PC-3 (cell line): ENCODE measurements at places on chromosomes 7 and 10. TPM values are rescaled to one million over a fixed set of nuclear protein-coding genes. Genes with fewer than 3 reads are reported as not detected.

ADCY1 gene
- 3.1 and 3.4 TPM in 2 replicates for total RNA-seq

NRAP gene
- not detected in 2 replicates for total RNA-seq

TMEM176B gene
- not detected in 2 replicates for total RNA-seq

FBXL13 gene
- 1.1 TPM in 1 of 2 replicates, not detected in the other for total RNA-seq

IPMK gene
- total RNA-seq = 7.1 and 8.4 TPM in 2 replicates

BTRC gene
- total RNA-seq = 4.4 and 5.7 TPM in 2 replicates

CHN2 gene
- 3.1 and 7.7 TPM in 2 replicates for total RNA-seq

SCIN gene
- total RNA-seq = 0.91 and 1.6 TPM in 2 replicates

GPR15LG gene
- total RNA-seq = not detected in 2 replicates

GPER1 gene
- total RNA-seq = 4.9 and 8.0 TPM in 2 replicates

CRPPA gene
- total RNA-seq = 0.75 and 1.2 TPM in 2 replicates

SPDYE8 gene
- total RNA-seq = not detected in 2 replicates

DNA2 gene
- total RNA-seq = 29.5 and 38.7 TPM in 2 replicates

SPOCK2 gene
- 0.06 and 0.33 TPM in 2 replicates for total RNA-seq

ZNF777 gene
- 9.9 and 10.3 TPM in 2 replicates for total RNA-seq
